ENCODE measurements at places on chromosomes 7 and 10.
A peak's percentile ranks its signal among the peaks of the same experiment; 100 is the strongest.

DNA sequence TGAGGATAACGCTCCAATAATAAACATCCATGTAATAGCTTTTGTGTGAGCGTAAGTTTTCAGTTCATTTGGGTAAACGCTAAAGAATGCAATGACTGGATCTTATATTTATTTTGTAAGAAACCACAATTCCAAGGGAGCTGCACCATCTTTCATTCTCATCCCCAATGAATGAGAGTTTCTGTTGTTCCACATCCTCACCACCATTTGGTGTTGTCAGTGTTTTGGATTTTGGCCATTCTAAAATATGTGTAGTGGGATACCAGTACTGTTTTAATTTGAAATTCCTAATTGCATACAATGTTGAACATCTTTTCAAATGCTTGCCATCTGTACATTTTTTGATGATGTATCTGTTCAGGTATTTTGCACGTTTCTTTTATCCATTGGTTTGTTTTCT lies 50.9 kb upstream of the SEMA3D start:
- DNase-seq: no peak

DNA sequence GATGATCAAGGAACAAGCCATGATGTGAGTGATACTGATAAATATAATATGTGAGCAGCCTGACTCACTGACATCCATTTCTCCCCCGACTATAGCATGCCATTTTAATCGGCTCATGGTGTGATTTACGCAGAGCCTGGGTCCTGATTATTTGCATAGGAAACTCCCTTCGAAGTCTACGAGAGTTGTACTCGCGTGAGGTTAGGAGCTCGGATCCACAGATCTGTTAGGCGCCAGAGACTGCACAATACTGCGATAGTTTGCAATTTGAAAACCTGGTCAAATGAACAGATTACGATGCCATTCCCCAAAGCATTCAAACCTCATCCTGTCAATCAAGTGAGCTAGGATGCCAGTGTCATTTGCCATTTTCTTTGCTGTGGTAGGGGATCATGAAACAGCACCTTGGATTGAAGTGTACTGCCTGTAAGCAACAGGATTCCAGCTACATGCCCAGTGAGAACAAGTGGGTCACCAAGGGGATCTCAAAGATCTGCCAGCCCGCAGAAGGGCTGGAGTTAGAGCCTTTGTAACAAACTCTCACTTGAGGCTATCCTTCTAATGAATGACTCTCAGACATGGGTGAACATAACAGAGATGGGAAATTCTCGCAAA lies 158.3 kb downstream of the FRMD4A start:
- no peak for DNase-seq

DNA sequence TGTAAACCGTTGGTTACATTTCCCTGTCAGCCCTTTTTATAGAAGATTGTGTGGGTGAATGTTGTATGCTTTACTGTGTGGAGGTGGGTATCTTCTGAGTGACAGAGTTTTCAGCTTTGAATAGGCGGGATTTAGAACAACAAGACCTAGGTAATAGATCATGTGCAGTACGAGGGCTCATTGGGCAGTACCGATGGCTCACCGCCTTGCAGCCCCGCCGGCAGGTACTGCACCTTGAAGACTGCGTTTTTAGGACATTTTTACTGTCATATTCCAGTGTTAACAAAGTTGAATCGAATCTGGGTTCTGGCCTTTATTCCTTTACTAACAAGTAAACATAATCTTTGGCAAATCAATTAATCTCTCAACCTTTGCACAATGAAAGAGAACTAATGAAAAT lies 55.9 kb upstream of the NCF1 start:
- no peak for DNase-seq

- DNase-seq: no peak
These were observed 103.2 kb upstream of the WAC start for GRCh38 chr10:28429573-28430216.

DNA sequence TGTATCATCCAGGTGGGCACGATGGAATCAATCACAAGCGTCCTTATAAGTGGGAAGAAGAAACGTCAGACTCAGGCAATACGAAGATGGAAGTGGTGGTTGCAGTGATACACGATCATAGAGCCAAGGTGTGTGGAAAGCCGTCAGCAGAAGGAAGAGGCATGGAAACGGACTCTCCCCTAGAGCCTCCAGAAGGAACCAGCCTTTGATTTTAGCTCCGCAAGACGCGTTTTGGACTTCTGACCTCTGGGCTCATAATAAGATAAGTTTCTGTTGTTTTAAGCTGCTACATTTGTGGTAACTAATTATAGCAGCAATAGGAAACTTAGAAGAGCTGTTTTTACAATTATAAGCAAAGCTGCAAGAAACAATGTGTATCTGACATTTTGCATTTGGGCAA lies 14.8 kb downstream of the FANK1 start:
- no peak for DNase-seq

- DNase-seq: peak; percentile 55
These were observed 9.5 kb downstream of the C10orf53 start for GRCh38 chr10:49688920-49689319.

Data from ELF-1 (cell line).